ENCODE measurements at places on chromosomes 12 and 14.

DNA sequence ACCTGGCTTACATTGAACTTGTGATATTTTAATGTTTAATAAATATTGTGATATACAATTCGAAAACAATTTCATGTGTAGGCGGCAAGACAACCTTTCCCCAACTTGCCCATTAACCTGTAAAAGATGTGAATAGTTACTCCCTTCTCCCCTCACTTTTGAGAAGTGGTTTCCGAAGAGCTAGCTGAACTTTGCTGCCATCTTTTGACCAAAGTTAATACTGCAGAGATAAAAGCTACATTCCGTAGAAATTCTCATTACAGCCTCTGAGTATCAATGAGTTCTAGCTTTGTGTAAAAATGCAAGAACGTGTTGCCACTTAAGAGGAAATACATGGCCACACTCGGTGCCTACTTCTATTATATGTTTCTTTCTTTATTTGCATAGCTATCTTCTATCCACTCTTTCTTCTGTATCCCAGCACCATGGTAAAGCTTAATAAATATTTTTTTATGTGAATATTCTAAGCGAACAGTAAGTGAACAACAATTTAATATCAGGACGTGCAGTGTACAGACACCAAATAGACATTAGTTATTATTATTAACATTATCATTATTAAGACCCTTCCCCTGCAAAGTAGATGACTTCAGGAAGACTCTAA is 105.1 kb upstream of the TMEM260 start:
- DNase-seq: no peak

DNA sequence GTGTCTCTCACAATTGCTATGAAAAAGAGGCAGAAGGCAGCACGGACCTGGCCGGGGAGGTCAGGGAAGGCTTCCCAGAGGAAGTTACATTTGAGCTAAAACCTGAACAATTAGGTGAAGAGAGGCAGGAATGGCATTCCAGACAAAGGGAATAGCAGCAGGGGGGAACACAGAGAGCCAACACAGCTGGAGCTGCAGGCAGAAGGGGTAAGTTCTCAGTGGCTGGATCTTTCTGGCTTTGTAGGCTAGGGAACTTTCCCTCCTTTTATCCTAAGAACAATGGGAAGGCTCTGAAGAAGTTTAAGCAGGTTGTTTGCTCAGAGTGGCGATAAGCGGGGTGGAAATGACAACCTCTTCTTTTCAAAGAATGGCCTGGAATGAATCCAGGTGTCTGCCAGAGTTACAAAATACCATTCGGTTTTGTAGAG is 100.0 kb downstream of the PRIMA1 start:
- DNase-seq: no peak

DNA sequence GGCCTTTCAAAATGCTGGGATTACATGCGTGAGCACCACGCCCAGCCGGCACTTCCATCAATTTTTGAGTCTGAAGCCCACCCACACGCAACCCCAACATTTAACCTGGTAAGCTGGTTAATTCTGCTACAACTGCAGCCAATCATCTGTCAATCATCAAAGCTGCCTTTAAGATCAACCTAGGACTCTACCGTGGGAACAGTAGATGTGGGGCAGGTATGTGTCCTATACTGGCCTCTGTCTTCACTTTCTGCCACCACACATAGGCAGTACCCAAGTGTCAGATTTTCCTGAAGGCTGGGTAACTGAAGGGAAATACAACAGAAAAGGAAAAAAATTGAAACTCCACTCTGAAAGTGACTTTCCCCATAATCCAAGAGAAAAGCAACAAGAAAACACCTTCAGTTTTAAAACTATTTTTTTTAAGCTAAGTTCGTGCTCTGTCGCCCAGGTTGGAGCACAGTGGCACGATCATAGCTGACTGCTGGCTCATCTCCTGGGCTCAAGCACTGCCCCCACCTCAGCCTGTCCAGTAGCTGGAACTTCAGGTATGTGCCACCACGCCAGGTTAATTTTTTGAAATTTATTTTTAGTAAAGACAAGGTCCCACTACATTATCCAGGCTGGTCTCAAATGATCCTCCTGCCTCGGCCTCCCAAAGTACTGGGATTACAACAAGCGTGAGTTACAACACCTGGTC is 22.2 kb downstream of the VCPKMT start:
- no peak for DNase-seq

DNA sequence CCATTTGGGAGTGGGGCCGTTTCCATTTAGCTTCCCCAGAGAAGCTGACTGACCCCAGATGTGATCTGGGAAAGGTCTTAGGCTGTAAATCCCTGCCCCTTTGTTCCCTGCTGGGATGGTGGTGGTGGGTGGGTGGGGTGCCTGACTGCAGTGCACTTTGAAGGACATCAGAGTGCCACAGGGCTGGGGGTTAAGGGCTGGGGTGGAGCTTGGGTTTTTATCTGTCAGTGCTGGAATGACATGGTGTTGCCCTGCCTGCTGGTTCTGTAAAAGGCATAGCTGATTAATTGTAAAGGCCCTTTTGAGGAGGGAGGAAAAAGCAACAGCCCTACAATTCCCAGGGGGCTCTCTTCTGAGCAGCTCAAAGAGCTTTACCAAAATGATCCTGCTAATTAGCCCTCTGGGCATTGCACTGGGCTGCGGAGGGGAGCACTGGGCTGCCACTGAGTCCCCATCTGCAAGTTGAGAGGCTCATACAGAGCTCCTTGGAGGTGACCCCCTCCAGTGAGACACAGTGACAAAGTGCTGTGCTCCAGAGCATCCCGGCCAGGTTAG is 21.1 kb downstream of the PLEKHG3 start:
- peak; percentile 71 for DNase-seq

GRCh38 chr12:109458086-109458485 is 19.0 kb downstream of the KCTD10 start:
- no peak for DNase-seq

DNA sequence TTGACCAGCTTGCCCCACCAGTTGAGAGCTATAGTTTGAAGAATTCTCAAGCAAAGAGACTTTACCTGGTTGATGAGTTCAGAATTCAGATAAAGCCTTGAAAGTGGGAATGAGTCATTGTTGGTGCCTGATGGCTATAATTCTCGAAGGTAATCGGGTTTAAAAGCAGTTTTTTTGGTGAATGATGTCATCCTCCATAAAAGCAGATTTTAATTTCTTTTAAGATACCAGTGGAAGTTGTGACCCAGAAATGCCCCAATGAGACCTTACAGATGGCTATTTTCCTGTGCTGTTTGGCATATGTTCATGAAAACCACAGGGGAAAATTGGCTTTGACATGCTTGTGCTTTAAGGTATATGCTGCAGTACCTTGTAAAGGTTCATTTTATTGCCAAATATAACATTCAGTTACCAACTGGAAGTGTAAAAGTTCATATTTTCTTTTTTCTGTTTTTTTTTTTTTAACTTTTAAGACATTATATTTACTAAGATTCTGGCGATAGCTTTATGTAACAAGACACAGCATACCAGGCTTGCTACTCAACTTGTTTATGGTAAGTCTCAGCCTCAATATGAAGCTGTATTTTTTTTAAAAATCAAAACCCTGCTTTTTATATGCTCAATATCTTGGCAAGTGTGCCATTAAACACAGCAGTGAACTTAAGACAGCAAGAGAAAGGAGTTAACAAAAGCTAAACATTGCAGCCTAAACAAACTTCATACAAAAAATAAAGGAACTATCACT is 119.3 kb downstream of the LMNTD1 start:
- DNase-seq: no peak

DNA sequence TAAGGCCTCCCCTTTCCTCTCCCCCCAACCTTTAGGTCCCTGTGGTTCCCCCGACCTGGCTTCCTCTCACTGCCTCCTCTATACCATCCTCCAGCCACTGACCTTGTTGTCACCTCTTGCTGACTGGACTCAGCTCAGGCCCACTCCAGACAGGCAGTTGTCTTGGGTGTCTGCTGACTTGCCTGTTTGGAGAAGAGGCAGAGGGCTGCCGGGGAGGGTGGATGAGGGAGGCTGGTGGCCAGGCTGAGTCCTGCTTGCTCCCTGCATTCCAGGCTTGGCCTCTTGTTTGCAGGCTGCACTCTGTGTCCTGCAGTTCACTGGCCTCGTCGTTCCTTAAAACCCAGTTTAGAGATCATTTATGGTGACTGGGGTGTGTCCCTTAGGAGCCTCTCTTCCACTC is 31.0 kb upstream of the RD3L start:
- no peak for DNase-seq

- DNase-seq: no peak
Observed at GRCh38 chr14:53501361-53502211, 348.5 kb upstream of the DDHD1 start.

DNA sequence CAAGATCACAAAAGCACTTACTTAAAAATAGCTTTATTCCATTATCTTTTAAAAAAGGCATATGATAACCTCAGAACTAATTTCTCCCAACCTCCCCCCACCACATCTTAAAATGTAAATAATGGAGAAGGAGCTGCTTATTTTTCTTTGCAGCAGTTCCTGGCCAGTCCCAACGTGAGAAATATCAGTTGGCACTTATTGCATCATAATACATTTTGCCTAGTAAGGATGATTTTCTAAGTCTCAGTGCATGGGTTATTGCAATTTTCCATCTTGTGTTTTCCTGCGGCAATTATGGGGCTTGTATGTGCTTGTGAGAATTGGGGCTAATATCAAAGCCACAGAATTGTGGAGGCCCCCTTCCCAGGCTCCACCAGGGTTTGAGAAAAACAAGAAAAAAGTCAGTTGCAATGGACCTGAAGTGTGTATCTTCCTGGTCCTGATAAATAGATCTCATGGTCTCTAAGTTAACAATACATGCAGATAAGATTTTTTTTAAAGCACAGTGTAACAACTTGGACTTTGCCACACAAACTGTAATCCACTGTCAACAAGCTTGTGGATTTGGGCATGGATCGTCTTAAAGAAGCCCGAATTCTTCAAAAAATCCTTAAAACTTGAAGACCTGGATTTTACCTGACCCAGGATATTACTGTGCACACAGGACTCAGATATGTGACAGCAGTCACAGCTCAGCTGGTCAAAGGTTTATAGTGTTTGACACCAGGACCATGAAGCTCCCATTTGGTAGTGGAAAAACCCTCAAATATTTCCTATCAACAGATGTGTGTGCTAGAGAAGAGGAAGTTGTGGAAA is 2.8 kb upstream of the WSB2 start:
- DNase-seq: no peak

DNA sequence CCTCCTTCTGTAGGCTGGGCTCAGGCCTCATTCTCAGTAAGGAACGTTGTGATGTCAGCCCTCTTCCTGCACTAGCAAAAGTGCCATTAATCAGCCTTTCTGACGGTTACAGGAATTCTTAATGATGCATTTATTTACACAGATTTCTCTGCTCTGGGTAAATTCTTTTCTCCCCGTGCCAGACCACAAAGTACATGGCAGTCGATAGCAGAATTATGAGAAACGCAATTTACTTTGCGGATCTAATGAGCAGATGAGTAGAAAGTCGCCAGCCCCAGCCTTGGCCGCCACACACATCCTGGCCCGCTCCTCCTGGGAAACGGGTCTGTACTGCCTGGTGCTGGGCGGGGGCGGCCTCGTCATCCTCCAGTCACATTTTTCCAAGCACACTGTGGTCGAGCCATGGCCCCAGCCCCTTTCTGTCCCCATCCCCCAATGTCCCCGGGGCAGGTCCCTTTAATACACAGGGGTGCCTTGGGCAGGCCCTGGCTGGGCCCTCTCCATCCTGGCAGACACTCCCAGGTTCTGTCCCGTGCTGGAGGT is 25.9 kb downstream of the NOC4L start:
- no peak for DNase-seq

- DNase-seq: no peak
Observed at GRCh38 chr14:88342980-88343379, 19.9 kb upstream of the KCNK10 start.

GRCh38 chr12:87425942-87426554 is 603.2 kb downstream of the C12orf50 start:
- DNase-seq: no peak

- peak; percentile 24 for DNase-seq
Observed at GRCh38 chr14:77024171-77024691, 4.3 kb downstream of the IRF2BPL start.

DNA sequence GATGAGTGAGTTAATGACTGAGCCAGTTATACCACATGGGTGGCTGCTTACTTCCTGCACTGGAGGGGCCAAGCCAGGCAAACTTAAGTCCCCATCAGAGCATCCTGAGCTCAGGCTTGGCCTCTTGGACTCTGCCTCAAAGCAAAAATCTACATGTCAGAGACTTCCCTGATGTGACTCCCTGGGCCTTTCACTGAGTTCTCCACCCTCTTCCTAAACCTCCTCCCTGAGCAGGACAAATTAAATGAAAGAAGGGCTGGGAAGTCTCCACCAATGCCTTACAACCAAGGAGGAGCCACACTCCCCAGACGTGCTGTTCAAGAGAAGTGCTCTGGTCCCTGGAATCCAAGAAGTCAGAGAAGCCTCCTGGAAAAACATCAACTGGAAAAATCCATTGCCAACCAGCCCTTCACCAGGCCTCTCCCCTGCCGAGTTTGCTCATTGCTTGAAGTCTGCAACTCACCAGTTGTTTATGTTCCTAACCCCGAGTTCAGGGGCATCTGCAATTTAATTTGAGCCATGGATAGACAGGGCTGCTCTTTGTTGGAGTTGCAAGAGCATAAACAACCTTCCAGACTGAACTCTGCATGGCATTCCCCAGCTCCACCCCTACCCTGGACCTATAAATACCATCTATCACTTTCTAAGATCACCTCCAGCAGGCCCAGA is 160.5 kb downstream of the ANO2 start:
- DNase-seq: no peak

GRCh38 chr14:76193696-76194095 is 42.0 kb downstream of the GPATCH2L start:
- DNase-seq: no peak
